Mesothelial cell of epicardium (in vitro differentiated cells): ENCODE measurements at places on chromosomes 7 and 10. TPM values are rescaled to one million over a fixed set of nuclear protein-coding genes. Genes with fewer than 3 reads are reported as not detected.
A peak's percentile ranks its signal among the peaks of the same experiment; 100 is the strongest.

Gene SPAM1
- not detected in 3 replicates for total RNA-seq

- H3K27me3 ChIP-seq, result peaks cover 24% of the 10 kb centered on the region
- no peak for DNase-seq
Measured at GRCh38 chr7:6917258-6917657, 91.2 kb upstream of the CCZ1B start.

Gene H2AZ2
- 150 to 156 TPM (median 156 TPM) in 3 replicates for total RNA-seq

GRCh38 chr10:133249094-133249780 lies 11.6 kb downstream of the VENTX start:
- no peak overlapping the region for H3K4me3 ChIP-seq
- H3K4me1 ChIP-seq, result peaks cover 13% of the 10 kb centered on the region
- DNase-seq, result no peak
- peaks cover 18% of the 10 kb centered on the region for H3K27me3 ChIP-seq
- no peaks in the 10 kb centered on the region for H3K36me3 ChIP-seq

DNA sequence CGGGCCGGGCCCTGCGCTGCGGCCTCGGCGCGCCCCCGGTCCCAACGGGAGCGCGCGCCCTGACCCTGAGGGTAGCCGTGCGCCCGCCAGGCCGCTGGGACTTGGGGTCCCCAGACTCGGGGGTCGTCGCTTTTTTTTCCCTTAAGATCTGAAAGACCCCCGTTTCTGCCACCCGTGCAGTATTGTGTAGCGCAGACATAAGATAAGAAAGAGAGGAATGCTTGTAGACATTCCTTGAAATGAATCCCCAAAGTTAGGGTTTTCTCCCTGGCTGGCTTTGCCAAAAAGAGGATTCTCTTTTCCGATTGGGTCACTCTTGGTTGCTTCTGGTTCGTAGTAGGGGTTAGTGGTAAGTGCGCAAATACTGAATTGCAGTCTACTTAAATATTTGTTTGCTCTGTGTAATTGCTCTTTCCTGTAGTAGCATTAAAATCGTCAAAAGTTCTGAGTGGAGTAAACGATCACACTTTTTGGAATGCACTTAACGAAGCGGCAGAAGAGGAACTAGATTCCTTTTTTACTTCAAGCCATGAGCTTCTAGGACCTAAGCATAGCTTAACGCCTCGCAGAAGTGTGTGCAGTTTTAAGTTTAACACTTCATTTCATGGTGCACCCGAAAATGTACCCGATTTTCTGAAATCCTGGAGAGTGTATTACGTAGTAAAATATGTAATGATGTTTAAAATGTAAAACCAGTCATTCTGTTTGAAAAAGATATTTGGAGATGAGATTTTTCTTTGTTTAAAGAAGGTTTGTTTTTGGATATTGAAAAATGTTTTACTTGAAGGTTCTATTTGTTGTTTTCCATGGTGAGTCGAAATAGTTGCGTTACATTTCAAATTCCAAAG lies 1.3 kb downstream of the CUL1 start:
- no peaks in the 10 kb centered on the region for H3K27me3 ChIP-seq
- H3K36me3 ChIP-seq, result no peaks in the 10 kb centered on the region
- H3K4me3 ChIP-seq, result peak overlapping the region; percentile 84
- H3K27ac ChIP-seq, result peak overlapping the region; percentile 98

DNA sequence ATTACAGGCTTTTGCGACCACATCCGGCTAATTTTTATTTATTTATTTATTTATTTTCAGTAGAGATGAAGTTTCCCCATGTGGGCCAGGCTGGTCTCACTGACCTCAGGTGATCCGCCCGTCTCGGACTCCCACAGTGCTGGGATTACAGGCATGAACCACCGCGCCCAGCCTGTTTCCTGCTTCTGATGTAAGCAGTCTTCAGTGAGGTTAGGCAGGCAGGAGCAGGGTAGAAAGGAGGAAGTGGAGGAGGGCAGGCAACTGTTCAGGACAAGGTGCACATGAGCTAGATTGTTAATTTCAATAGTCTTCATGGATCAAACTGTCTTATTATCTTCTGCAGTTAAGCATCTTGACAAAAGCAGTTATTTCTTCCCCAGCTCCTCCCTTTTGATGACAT lies 605.0 kb downstream of the CCSER2 start:
- H3K4me3 ChIP-seq, result no peak overlapping the region
- no peaks in the 10 kb centered on the region for H3K4me1 ChIP-seq
- no peaks in the 10 kb centered on the region for H3K36me3 ChIP-seq
- H3K27ac ChIP-seq, result no peak overlapping the region
- DNase-seq, result no peak

Gene MYOZ1
- total RNA-seq, result 1.4 to 2.1 TPM (median 1.7 TPM) in 3 replicates

Gene SRRM3
- 6.9 to 8.2 TPM (median 7.7 TPM) in 3 replicates for total RNA-seq

GRCh38 chr7:155471718-155472117 lies 13.8 kb downstream of the EN2 start:
- H3K4me3 ChIP-seq, result no peak overlapping the region
- H3K27me3 ChIP-seq, result peaks cover 99% of the 10 kb centered on the region
- H3K36me3 ChIP-seq, result no peaks in the 10 kb centered on the region
- no peak overlapping the region for H3K27ac ChIP-seq
- DNase-seq, result no peak

GRCh38 chr10:121418126-121418777 lies 180.0 kb downstream of the FGFR2 start:
- no peak overlapping the region for H3K4me3 ChIP-seq
- no peak overlapping the region for H3K27ac ChIP-seq
- H3K36me3 ChIP-seq, result no peaks in the 10 kb centered on the region
- H3K27me3 ChIP-seq, result no peaks in the 10 kb centered on the region
- DNase-seq, result no peak
- peaks cover 12% of the 10 kb centered on the region for H3K4me1 ChIP-seq

Gene CALHM1
- not detected in 3 replicates for total RNA-seq

DNA sequence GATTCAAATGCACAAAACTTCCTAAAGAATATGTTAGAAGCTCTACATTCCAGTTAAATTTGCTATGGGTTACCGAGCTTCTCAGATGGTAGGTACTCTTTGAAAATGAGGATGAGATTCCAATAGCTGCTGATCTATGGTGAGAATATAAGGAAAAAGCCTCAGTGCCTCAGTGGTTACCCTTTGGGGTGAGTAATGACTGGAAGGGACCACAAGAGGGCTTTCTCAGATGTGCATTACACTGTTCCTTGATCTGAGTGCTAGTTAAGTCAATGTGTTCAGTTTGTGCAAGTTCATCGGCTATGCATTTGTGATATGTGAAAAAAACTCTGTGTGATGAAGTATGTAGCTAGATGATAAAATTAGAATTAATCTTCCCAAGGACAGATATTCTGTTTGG lies 3.5 kb downstream of the NRCAM start:
- peaks cover 72% of the 10 kb centered on the region for H3K27me3 ChIP-seq
- no peaks in the 10 kb centered on the region for H3K36me3 ChIP-seq
- no peak for DNase-seq
- H3K4me1 ChIP-seq, result peaks cover 11% of the 10 kb centered on the region

DNA sequence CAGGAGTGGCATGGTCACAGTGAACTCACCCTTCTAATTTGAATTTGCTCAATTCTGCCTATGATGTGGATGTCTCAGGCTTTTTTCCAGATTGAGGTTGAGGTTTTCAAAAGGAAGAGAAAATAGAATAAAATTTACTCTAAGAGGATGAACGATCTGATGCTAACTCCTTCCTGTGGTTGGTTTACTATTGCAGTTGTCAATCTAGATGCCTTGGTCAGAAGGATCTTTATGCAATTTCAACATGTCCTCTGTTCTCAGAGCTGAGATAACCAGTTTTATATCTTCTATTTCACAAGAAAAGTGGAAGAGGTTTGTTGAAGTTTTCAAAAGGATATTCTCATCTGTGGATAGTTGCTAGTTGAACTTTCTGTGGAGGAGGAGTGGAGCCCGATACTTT lies 150.7 kb upstream of the WDR11 start:
- H3K4me3 ChIP-seq, result no peak overlapping the region
- H3K27ac ChIP-seq, result no peak overlapping the region
- no peak for DNase-seq
- no peaks in the 10 kb centered on the region for H3K4me1 ChIP-seq
- H3K36me3 ChIP-seq, result peaks cover 5% of the 10 kb centered on the region
- H3K27me3 ChIP-seq, result peaks cover 11% of the 10 kb centered on the region

DNA sequence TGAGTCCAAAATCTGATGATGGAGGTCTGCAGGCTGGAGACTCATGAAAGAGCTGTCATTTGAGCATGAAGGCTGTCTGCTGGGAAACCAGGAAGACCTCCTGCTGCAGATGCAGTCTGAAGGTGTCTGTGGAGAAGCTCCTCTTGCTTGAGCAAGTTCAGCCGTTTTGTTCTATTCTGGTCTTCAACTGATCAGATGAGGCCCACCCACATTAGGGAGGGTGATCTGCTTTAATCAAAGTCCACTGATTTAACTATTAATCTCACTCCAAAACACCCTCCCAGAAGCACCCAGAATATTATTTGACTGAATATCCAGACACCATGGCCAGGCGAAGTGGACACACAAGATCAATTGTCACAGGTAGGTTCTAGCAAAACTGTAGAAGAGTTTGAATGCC lies 116.5 kb downstream of the GATA3 start:
- peaks cover 9% of the 10 kb centered on the region for H3K36me3 ChIP-seq
- no peak for DNase-seq
- H3K27me3 ChIP-seq, result no peaks in the 10 kb centered on the region
- no peak overlapping the region for H3K4me3 ChIP-seq
- H3K27ac ChIP-seq, result no peak overlapping the region

GRCh38 chr7:16785321-16785720 lies 19.5 kb downstream of the AGR2 start:
- no peaks in the 10 kb centered on the region for H3K27me3 ChIP-seq
- H3K27ac ChIP-seq, result no peak overlapping the region
- peaks cover 30% of the 10 kb centered on the region for H3K36me3 ChIP-seq
- H3K4me1 ChIP-seq, result peaks cover 12% of the 10 kb centered on the region
- no peak for DNase-seq

Gene FRAT2
- total RNA-seq, result 8.9 to 9.2 TPM (median 9.0 TPM) in 3 replicates

DNA sequence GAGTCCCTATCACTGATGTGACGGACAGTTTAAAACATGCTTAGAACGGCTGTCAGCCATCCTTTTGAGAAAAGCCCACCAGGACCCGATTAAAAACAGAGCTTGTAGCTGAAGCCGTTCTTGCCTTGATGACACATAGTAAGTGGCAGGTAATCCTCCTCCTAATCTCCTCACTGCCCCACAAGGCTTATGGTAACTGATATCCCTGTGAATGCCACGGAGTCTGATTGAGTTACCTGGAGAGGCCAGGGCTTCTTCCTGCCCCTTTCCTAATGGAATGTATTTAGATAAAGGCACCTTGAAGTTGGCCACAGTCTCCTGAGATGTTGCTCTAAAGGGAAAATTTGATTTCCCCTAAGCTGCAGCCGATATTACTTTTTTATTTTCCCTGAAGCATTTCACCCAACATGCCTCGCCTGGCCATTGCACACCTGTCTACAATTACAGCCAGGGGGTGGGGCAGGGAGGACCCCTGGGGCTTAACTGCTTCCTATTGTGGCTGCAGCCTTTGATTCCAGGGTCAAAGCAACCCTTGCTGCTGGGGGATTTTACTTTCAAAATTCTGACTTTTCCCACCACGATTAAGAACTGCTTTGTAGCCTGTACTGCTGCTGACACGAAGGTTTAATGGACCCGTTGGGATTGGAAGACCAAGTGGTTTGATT lies 169.0 kb upstream of the GPR26 start:
- no peak overlapping the region for H3K27ac ChIP-seq
- no peak overlapping the region for H3K4me3 ChIP-seq
- peaks cover 3% of the 10 kb centered on the region for H3K4me1 ChIP-seq

Gene FEZF1
- total RNA-seq, result not detected in 3 replicates

Gene SHOC2
- 40.4 to 43.2 TPM (median 41.0 TPM) in 3 replicates for total RNA-seq

- peaks cover 24% of the 10 kb centered on the region for H3K4me1 ChIP-seq
- H3K27ac ChIP-seq, result peak overlapping the region; percentile 94
- H3K4me3 ChIP-seq, result peak overlapping the region; percentile 63
- H3K27me3 ChIP-seq, result no peaks in the 10 kb centered on the region
Measured at GRCh38 chr7:5574770-5575269, 151.2 kb upstream of the TNRC18 start.

Gene PLCE1
- 3.2 to 3.9 TPM (median 3.4 TPM) in 3 replicates for total RNA-seq

DNA sequence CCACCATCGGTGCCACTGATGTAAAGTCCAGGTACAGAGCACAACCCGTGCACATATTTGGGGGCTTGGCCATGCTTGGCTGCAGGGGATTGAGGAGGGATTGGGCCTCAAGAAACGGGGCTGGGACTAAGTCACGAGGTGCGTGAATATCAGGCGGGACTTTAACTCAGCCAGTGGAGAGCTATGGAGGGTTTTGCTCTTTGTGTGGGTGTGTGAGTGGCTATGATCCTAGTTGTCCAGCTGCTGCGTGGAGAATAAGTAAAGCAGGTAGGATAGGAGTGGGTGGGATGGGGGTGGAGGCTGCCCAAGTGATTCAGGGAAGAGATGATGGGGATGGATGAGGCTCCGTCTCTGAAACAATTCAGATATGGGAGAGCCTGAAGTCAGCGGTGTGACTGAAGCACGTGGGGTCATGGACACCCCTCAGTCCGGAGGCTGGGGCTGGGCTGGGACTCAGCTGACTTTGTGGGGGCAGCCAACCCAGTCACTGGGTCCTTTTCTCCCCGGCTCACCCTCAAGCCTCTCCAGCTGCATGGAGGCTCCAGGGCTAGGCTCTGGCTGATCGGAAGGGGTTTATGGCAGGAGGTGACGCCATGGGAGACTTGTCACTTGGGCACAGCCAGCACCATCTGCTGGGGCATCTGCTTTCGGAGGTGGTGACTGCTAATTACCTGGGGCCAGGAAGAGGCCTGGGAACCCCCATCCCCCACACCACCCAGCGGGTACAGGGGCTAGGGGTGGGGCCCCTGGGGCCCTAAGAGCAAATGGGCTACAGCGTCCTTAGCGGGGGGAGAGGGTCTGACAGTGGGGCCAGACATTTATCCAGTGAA lies 1.7 kb upstream of the LFNG start:
- H3K27ac ChIP-seq, result peak overlapping the region; percentile 84
- peak overlapping the region; percentile 55 for H3K4me3 ChIP-seq
- H3K36me3 ChIP-seq, result no peaks in the 10 kb centered on the region
- no peak for DNase-seq
- H3K4me1 ChIP-seq, result peaks cover 47% of the 10 kb centered on the region

DNA sequence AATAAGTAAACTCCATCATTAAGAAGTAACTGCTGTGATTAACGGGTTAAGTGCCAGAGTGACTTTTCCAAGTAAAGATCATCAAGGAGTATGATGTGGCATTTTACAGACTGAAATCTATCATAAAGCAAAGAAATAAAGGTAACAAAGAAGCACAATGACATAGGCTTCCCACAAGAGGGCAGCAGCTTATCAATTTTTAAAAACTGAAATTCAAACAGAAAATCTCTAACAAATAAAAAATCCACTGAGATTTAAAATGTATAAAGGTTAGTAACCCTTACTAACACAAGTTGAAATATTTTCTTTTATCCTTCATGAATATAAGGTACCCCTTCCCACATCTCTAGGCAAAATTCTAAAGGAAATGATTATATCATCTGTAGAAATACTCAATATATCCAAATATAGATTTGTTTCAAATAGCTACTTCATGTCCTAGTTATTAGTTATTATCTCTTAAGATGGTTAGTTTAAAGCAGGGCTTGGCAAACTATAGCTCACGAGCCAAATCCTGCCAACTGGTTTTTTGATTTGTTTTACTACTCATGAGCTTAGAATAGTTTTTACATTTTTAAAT lies 29.2 kb downstream of the FAM3C start:
- peaks cover 22% of the 10 kb centered on the region for H3K36me3 ChIP-seq
- H3K4me3 ChIP-seq, result no peak overlapping the region
- H3K27ac ChIP-seq, result peak overlapping the region; percentile 30
- H3K4me1 ChIP-seq, result peaks cover 40% of the 10 kb centered on the region
- no peak for DNase-seq
